ENCODE measurements at places on chromosomes 3 and 15.

- no peak for DNase-seq
Observed at GRCh38 chr3:134453631-134454030, 32.2 kb downstream of the ANAPC13 start.

GRCh38 chr15:84872009-84872910, 12.2 kb upstream of the SLC28A1 start:
- DNase-seq, result no peak

GRCh38 chr15:44286814-44287452, 1.6 kb upstream of the GOLM2 start:
- no peak for DNase-seq

- DNase-seq, result no peak
Observed at GRCh38 chr3:122919291-122919610, 108.3 kb downstream of the SEMA5B start.

DNA sequence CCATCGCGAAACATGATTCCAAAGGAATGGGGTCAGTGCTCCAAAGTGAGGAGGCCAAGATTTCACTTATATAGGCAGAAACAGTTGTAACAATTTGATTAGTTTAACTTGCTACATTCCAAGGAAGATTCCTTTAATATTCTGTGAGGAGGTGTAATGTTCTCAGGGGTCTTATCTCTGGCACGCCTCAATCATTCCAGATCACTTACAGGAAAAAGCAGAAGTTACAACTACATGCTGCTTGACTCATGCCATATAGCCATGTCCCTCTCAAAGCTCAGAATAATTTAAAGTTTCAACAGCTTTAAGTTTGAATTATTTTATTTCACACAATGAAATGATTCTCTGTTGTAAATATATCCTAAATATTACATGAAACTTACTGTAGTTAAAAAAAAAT, 3.5 kb upstream of the FYTTD1 start:
- DNase-seq, result no peak

DNA sequence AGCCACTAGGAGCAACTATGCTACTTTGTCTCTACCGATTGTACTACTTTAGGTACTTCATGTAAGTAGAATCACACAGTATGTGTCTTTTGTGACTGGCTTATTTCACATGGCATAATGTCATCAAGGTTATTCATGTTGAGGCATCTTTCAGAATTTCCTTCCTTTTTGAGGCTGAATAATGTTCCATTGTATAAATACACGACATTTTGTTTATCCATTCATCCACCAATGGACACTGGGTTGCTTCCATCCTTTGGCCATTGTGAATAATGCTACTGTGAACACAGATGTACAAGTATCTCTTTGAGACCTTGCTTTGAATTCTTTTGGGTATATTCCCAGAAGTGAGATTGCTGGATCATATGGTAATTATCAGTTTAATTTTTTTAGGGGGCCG, 29.2 kb downstream of the MYO5A start:
- DNase-seq, result no peak

DNA sequence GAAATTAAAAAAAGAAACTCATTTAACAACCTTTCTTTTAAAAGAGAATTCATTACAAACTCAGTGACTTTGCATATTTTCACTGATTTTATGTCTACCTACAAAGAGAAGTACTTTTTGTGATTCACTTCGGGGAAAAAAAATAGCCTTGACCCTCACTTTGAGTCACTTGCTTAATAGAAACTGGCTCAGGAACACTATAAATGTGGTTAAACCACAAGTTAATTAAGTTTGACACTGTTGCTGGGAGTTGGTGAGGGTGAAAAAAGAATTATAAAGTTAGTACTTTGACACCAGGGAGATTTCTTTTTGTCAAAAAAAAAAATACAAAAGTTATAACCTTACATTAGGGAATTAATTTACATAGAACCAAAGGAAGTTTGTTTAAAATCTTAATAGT, 810.9 kb downstream of the NR2F2 start:
- no peak for DNase-seq

- DNase-seq, result no peak
Observed at GRCh38 chr15:35013370-35013769, 25.3 kb upstream of the ZNF770 start.

DNA sequence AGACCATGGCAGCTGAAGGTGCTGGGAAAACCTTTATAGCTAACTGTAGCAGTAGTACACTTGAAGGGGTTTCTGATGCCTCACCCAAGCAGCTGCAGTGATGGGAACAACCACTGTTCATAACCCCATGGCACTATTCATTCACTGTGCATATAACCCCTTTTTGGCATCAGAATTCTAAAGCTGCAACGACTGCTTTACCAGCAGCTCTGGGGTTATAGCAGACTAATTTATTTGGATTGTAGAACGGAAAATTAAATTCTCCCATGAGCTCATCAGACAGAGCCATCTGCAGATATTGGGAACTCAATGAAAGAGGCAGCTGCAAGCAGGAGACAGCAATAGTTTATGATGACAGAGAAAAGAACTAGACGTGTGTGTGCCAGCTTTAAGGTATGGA, 28.6 kb downstream of the TFDP2 start:
- no peak for DNase-seq

DNA sequence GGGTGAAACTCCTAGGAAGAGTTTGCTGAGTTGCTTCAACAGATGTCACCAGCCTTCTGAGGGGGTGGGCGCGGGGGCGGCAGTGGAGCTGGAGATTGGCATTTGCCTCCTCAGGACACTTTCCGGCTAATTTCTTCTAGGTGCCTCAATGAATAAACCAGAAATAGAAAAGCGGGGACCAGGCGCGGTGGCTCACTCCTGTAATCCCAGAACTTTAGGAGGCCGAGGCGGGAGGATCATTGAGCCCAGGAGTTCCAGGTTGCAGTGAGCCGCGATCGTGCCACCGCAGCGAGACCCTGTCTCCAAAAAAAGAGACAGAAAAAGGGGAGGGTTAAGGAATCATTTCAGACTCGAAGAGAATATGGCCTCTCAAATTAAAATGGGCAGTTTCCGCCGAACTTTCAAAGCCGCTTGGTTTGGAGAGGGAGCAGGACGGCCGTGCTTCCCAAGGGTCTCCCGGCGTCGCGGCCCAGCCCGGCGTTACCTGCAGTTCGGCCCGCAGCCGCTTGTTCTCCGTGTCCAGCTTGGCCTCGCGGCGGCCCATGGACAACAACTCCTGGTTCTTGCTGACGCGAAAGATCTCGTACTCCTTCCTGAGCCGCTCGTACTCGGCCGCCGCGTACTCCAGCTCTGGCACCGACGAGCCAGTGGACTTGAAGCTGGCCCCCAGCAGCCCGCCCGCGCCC, 587 bp downstream of the NPHP3 start:
- DNase-seq, result peak; percentile 67

GRCh38 chr3:116056280-116056679, 389.0 kb downstream of the LSAMP start:
- no peak for DNase-seq

DNA sequence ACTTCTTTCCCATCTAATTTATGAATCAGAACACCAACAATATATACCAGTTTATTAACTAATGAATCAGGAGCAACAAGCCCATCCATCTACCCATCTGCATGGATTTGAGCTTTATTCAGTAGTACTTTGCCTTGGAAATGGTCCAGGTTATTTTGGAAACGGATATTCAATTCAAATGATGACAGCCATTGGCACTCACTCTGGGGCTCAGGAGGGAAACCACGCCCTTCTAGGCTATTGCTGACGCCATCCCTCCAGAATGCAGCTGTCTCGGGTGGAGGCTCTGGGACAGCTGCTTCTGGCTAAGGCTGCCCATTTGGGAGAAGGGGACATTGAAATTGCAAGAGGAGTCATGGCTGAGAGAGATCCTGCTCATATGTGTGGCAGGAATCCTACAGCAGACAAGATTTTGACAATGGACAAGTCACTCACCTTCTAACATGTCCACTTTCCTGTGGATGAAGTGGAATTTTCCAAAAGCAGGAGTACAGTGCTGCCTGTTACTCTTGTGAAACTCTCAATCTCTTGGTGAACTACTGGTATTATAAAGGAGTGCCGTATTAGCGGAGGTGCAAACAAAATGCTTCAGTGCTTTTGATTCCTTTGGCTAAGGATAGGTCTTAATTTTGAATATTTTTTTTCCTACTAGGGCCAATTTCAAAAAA, 29.3 kb upstream of the TRAK1 start:
- DNase-seq, result peak; percentile 83

DNA sequence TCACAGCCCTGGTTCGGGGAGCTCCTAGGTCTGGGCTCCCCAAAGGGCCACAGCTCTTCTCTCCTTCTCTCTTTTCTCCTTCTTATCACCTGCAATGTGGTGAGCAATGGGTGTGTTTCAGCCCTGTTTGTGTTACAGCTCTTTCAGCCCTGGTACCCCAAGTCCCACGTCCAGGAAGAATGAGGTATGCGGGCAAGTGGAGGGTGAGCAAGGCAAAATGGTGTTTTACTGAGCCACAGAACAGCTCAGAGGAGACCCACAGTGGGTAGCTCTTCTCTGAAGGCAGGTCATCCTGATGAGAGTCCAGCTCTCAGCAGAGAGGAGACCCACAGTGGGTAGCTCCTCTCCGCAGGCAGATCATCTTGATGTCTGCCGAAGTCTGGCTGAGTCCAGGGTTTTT, 86.8 kb downstream of the BFSP2 start:
- no peak for DNase-seq

- peak; percentile 61 for DNase-seq
Observed at GRCh38 chr15:45205192-45205591, 17.4 kb upstream of the SHF start.

DNA sequence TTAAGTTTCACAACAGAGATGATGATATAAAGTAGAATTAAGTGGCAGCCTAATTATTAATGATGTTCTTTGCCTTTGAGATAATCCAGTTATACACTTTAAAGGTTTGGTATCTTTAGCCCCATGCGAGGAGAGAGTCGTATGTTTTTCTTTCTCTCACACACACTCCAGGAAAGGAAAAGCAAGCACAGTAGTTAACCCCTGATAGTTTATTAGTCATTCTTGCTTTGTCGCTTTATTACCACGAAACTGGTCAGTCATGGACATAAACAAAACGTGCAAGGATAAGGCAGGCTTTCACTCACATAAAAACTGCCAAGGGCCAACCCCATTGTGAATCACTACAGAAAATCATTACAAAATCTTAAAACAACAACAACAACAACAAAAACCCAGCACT, 866.9 kb downstream of the FHIT start:
- no peak for DNase-seq

- no peak for DNase-seq
Observed at GRCh38 chr3:27468283-27468886, 15.8 kb downstream of the SLC4A7 start.

- DNase-seq, result no peak
Observed at GRCh38 chr3:193640728-193641439, 47.9 kb downstream of the OPA1 start.

GRCh38 chr3:146152834-146153233, 8.2 kb downstream of the PLOD2 start:
- DNase-seq, result no peak

- no peak for DNase-seq
Observed at GRCh38 chr15:77025083-77025901, 30.4 kb downstream of the PSTPIP1 start.

GRCh38 chr15:73254598-73254997, 114.2 kb downstream of the HCN4 start:
- no peak for DNase-seq

DNA sequence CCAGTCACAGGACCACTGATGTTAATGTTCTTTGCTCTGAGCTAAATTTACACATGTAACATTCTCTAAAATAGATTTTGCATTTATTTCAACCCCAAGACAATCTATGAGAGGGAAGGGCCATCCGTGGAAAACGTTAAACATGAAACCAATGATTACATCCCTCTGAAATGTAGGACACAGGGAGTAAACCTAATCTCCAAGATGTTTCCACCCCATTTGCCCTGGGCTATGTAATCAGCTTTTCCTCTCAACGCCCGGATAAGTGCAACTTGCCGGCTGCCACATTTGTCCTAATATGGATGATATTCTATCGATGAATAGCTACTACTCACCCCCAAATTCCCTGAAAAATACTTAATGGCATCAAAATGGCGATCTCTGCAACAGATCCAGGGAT, 6.4 kb upstream of the FMN1 start:
- DNase-seq, result no peak

- no peak for DNase-seq
Observed at GRCh38 chr3:38763569-38763968, 52.4 kb downstream of the SCN10A start.

DNA sequence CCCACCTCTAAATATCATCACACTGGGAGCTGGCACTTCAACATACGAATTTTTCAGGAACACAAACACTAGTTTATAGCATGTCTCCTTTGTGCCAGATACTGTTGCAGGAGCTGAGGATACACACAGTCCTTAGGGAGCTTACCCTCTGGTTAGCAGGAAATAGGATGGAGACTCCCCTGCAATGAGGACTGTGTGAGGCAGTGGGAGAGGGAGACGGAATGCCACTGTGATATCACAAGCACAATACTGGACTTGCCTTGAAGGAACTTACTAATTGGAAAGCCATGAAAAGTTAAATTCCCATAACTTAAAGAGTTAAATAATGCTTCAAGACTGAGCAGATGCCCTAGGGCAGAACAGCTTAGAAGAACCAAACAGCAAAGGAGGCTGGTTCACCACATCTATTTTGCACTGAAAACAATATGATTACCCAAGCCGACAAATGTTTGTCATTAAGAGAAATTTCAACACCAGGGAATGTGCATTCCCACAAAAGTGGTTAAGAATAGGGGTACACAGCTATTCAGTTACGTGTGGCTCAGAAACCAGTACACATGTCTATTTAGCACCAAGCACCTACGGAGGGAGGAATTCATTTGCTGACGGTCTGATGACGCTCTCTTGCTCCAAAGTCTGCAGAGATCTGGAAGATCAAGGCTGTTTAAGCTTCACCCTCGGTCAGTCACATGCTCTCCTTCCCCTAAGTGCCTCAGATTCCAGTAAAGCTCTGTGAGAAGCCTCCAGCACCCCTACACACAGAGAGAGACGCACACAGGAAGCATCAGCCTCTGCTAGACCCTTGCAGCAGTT, 5.2 kb downstream of the TBC1D2B start:
- DNase-seq, result no peak

GRCh38 chr15:58314593-58315216, 117.1 kb upstream of the LIPC start:
- DNase-seq, result no peak

- no peak for DNase-seq
Observed at GRCh38 chr3:152607179-152607578, 227.8 kb upstream of the P2RY1 start.

DNA sequence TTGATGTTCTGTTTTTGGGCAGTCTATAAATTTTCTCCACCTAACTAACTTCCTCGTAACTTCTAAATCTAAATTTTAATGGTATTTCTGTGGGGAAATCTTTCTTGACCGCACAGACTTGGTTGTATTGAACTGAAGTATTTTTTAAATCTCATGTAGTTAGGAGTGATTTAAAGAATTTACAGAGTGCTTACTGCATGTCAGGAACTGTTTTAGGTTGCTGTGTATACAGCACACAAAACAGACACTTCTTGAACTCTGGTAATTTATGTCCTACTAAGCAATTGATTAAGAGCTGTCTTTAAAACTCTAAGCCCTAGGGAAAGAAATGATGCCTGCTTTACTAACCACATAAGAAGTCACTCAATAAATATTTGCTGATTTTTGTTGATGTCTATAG, 1350.2 kb downstream of the ZPLD1 start:
- DNase-seq, result no peak
